ENCODE measurements at places on chromosomes 5 and 9. TPM values are rescaled to one million over a fixed set of nuclear protein-coding genes. Genes with fewer than 3 reads are reported as not detected.

ARHGEF37 gene
- 0.82 TPM for total RNA-seq

ABO gene
- total RNA-seq = not detected

GABRG2 gene
- not detected for total RNA-seq

EGR1 gene
- total RNA-seq = 12.5 TPM

ZNF483 gene
- total RNA-seq = 0.53 TPM

SUSD3 gene
- total RNA-seq = 0.62 TPM

SMIM33 gene
- not detected for total RNA-seq

UBE2QL1 gene
- 0.13 TPM for total RNA-seq

PCDHB10 gene
- not detected for total RNA-seq

Measured in A549 treated with CpdA at 1 μM for 4 hours (cell line).